Fibroblast of skin of right biceps (primary cell): ENCODE measurements at places on chromosomes 2 and 18.

DNA sequence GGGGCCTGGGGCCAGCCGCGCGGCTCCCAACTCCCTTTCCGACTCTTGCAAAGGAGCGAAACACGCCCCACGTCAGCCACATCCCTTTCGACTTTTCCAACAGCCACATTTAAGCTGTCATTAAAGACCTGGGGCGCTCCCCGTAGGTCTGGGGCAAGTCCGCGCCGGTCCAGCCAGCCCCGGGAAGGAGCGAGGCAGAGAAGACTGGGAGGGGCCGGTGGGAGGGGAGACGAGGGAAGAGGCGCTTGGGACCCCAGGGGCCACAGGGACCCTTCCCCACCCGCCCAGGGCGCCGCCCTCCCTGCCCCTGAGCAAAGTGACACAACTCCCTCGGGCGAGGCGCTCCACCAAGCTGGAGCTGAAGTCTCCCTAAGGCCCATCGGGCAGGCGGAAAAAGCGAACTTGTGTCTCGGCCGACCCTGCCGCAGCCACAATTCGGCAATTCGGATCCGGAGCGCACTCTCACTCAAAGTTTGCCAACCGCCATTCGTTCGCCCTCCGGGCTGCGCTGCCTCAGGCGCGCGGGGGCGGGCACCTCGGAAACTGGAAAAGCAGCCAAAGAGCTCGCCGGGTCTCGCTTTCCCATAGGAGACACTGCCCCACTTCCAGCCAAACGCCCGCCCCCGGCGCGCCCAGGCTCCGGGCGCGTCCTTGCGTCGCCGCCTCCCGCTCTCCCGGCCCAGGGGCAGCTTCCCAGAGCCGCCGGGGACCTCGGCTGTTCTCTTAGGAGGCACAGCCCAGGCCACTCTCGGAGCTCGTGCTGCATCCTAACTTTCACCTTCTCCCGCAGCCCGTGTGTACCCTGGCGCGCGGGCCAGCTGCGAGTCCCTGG is 1.1 kb upstream of the KCTD1 start:
- DNase-seq, result peak; percentile 71

DNA sequence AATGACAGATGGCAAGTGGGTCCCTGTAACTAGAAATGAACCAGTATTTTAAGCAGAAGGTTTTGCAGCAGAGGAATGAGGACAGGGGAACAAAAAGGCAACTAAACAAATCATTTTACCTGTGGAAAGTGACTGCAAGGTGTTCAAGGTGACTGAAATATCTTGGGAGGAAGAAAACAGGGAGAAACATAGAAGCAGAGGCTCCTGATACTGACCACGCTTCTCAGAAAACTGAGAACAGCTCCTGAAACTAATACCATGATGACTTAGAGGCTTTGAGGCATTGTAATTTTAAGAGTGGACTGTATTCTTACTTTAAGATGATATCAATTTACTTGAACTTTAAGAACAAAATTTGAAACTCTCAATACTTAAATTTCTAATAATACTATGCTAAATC is at the start of gene DYTN:
Gene DYTN, minus strand, starts transcription at position 101 of the 400 bp plus-strand sequence. CDS start 117 bp downstream, outside the sequence.
- DNase-seq, result no peak

DNA sequence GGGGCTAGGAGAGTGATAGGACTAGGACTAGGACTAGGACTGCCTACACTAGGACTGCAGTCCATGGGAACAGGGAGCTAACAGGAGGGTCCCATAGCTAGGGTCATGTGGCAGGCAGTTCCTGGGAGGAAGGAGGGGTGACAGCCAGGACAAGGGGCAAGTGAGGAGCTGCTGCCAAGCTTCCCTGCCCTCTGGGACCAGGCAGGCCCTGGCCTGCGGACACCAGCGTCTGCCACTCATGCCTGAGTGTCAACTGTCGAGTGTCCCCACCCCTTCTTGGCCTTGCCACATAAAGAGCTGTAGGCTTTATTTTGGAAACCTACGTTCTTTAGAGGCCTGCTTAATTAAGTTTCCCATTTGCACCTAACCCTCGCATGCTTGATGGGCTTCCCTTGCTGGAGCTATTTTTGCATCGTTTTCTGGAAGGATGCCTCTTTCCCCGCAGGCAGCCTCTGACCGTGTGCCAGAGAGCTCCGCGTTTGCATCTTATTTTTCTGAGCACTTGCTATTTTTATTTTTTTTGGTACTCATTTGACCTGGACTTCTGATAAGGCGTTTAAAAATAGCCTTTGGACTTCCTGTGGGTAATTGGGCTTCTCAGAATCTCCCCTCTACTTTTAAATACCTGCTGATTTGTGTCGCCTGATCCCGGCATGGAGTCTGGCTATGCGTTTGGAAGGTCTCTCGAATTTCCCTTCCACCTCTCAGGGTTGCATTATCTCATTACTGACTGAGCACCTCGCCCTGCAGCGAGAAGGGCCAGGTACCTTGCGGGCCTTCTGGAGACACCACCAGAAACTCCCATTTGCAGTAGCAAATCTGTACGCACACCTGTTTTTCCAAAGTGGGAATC is 66.4 kb downstream of the SH3RF3 start:
- DNase-seq, result no peak

- DNase-seq, result no peak
Measured at GRCh38 chr2:60819936-60820335, 61.4 kb upstream of the REL start.

GRCh38 chr2:71474116-71474743 is 20.9 kb downstream of the DYSF start:
- no peak for DNase-seq

- no peak for DNase-seq
Measured at GRCh38 chr2:177287814-177288213, 23.3 kb upstream of the NFE2L2 start.
